ENCODE measurements at places on chromosomes 5 and 9. TPM values are rescaled to one million over a fixed set of nuclear protein-coding genes. Genes with fewer than 3 reads are reported as not detected.

- DNase-seq: no peak
Observed at GRCh38 chr9:133676450-133676849, 40.3 kb downstream of the DBH start.

DNA sequence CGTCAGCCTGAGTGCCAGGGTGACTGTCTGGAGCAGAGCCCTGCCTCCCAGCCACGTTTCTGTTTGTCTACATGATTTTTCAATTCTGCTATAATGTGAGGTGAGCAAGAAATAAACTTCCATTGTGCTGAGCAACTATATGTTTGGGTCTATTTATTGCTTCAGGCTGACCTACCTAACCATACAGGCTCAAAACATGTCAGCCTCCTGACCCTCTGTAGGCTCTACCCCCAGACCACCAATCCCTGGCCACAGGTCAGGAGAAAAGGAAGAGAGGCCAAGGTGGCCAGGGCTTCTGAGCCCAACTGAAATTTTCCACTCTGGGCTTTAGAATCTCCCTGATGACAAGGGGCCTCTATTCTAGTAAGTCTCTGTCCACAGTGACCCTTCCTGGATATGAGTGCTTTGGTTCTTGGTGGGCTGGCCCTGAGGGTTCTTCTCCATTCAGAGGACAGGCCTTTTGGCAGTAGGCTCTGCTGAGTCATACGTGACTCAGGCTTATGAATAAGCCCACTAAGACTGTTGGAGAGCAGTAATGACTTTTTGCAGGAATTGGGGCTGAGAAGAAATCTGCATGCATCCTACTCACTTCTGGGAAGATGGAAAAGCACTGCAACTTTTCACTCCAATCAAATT is 117.2 kb upstream of the TBCA start:
- peak; percentile 54 for DNase-seq

DNA sequence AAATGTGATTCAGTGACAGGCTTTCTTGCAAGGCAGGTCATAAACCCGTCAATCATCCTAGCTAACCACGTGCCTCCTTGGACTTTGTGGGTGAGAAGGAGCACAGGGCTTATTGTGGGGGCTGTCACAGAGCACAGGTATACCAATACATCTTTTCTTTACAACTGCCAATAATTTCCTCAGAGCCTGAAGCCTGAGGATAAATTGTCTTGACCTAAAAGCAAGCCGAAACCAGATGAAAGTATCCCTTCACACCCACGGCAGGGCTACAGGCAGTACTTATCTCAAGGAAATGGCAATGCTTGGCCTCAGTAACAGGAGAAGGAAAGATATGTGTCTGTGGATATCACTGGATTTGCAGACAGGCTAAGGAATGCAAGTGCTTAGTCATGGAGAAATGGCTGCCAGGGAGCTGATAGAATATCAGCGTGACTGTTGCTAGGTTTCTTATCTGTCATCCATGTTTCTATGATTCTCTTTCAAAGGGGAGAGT is 90.3 kb upstream of the ZNF366 start:
- no peak for DNase-seq

DNA sequence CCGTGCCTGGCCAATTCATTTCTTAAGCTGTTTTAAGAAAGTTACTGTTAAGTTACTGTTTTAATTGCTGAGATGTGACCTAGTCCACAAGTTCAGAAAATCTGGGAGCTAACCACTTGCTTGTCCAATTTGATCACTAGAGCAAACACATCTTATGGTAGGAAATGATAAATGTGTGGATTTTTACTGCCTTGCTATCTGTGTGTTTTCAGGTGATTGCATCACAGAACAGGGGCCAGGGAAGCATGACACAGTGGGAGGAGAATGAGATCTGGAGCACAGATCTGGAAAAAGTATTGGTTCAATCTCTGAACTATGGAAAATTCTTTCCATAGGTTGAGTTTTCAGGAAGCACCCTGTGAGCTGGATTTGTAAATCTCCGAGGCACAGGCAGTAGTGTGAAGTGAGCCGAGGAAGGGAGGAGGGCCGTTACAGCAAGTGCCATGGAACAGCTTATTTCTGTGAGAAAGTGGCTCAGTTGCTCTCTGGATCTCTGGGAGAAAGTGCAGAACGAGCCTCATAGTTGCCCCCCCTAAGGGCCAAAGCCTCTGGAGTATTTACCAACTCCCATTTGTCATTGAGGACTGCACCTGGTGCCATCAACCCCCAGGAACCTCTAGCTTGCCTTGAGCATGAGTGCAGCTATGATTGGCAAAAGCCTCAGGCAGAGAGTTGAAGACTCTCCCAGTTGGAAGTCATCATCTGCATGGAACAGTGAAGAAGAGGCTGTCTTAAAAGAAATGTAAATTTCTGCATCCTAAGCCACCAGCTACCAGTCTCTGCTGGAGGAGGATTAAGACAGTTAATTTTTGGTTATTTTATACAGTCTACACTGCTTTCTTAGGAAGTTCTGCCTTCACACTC is 161.8 kb upstream of the CLINT1 start:
- DNase-seq: no peak

GRCh38 chr9:79610791-79611614 is 39.2 kb downstream of the TLE4 start:
- DNase-seq: peak; percentile 95

DNA sequence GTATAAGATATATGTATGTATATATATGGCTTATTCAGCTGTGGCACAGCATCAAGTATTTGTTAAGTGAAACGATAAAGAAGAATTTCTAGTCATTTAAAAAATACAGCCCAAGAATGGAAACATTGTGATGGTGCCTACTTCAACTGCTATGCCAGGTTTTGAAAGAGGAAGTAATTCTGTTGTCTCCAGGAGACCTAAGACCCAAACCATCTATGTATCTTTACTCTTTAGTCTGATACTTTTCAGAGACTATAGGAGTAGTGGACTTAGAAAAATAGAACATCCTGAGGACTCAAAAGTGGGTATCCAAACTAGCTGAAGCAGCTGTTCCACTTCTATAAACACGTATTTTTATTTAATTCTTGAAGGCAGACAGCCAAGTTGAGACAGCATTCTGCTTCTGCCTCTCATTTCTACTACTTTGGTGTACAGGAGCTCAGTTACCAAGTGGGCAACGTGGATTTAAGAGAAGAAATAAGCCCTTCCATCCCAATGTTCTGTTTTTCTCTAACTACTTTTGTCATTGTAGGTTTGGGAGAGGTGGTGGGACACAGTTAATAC is 110.7 kb downstream of the RPS23 start:
- no peak for DNase-seq

DNA sequence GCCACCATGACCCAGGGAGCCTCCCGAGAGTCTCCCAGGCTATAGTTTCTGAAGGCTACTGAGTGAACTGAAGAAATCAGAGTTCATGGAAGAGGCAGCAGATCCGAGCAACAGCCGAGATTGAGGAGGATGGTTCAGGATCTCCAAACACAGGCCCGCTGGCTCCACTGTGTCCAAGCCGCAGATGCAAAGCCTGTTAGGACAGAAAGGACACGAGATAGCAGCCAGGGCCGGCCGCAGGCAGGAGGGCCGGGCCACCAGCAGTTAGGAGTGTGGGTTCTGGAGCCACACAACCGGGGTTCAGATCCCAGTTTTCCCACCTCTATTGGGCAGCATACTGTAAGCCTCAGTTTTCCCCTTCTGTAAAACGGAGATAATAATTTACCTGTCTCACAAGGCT is 27.7 kb downstream of the NEK6 start:
- no peak for DNase-seq

DNA sequence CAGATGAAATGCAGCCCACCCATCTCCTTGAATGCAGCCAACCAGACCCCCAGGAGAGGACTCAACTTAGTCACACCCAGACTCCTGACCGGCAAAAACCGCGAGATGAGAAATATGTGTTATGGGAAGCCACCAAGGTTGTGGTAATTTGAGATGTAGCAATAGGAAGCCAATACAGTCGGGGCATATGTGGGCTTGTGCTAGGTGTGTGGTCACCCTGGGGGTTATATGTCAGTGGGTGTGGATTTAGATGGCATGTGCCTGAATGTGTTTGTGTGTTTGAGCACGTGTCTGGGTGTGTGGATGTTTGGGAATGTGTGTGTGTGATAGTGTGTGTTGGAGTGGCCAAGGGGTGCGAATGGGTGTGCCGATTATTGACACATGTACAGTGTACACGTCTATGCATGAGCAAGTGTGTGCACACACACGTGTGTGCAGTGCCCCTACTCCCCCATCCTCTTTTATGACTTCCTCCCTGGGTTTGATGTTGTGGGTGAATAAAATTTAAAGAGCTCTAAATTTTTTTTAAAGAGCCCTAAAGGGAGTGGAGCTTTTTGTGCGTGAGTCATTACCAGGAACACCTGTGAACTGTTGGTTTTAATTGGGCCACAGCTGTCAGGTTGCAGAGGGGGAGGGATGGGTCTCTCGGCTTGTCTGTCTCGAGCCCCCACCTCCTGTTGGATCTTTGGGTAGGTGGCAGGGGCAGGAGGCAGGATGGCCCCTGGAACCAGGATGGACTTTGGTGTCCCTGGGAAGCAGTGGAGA is 86.8 kb downstream of the LHX2 start:
- no peak for DNase-seq

- no peak for DNase-seq
Observed at GRCh38 chr9:14907360-14907685, 2.9 kb downstream of the FREM1 start.

DNA sequence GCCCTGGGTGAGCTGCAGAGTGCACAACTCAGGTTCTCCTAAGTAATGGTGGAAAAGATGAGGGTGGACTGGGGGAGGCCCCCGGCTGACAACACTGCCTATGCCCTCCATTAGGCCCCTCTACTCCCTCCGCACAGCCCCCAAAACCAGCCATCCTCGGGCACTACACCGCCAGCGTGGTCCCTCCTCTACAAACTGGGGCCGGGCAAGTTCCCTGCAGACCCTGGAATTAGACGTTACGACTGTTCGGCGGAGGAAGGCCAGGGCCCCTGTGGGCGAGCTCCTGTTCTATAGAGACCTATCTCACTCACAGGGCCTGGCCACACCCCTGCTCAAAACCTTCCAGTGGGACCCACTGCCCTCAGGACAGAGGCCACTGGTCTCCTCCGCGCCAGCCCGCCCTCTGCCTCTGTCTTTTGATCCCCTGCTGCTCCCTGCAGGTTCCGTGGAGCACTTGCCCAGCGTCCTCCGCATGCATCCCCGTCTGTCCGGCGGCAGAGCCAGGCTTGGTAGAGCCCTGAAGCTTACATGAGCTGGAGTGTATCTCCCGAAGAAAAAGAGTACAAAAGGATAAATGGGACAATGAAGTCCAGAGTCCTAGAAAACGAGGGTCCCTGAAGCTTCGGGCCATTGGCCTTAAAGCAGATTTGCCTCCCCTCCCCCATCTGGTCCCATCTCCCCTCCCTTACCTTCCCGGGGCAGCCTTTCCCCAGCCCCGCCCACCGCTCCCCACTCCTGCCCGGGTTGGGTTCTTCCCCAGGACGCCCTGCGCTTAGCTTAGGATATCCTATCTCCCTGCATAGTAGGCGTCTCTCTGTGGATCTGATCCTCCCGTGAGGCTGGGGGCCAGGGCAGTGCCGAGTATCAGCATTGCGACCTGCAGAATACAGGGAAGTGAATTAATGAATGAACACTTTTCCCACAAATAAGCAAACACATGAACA is 71.3 kb downstream of the HRH2 start:
- DNase-seq: no peak

- no peak for DNase-seq
Observed at GRCh38 chr9:91214086-91214485, 147.6 kb downstream of the AUH start.

GRCh38 chr5:27479859-27480258 is 441.5 kb upstream of the CDH9 start:
- no peak for DNase-seq

- DNase-seq: no peak
Observed at GRCh38 chr9:70402213-70402612, 12.2 kb downstream of the KLF9 start.

DNA sequence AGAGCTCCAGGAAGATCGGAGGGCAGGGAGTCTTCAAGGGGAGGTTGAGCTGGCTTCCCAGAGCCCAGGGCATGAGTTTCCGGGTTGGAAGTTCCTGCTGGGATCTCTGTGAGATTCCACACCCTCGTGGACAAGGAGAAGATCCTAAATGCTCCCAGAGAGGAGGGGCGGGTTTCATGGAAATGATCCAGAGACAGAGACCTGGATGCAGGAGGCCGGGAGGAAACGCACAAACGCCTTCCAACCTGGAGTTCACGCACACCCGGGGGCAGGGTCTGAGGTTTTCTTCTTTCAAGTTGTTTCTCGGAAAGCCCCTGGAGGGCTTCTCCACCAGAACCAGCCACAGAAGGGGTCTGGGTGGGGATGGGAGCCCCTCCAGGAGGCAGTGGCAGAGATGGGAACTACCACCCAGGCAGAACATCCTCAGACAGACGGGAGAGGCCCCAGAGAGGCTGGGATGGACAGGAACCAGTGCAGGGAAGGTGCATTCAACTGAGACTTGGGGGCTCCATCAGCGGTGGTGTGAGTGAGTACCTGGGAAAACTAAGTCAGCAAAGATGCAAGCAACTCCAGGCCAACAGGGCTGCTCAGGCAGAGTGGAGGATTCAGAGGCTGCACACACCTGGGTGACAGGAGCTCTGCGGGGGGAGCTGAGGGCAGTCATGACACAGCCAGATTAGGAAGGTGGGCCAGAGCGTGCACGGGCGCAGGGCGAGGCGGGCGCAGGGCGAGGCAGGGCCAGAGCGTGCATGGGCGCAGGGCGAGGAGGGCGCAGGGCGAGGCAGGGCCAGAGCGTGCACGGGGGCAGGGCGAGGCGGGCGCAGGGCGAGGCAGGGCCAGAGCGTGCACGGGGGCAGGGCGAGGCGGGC is 52.1 kb upstream of the EXOC3 start:
- DNase-seq: no peak

DNA sequence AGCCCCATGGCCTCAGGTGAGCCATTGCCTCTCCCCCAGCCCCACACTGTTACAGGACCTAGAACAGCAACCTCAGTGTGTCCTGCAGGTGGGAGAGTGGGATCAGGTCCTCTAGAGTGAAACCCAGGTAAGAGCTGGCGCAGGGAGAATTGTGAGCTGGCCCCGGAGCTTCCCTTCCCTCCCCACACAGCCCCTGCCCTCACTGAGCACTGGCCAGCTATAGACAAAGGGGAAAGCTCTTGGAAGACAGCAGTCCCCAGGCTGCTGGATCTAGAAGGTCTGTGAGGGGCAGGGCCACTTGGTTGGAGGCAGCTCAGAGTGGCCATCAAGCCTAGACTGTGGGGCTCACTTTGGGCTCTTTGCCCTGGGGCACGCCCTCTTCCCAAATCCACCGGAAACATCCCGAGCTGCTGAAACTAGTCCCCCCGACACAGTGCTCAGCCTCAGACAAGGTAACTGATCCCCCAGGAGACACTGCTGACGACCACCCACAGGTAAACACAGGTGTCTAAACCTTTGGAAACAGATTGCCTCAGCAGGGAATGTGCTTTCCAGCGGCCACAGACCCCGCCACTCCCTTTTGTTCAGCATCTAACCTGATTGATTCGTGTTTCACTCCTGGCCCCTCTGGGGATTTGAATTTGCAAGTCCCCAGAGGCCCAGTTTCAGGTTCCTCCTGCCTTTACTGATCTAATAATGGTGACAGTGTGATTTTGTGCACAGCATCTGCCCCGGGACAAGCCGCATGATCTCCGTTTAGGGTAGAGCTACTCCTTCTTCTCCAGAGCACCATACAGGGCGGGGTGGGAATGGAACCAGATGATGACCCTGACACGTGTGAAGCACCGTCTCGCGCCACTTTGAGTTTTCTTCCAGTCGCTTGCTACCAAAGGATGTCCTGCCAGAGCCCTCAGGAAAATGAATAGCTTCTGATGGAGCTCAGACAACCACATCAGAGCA is 42.2 kb upstream of the ADAMTS2 start:
- no peak for DNase-seq

Gene ACSL6
- not detected for polyA plus RNA-seq

Gene CDH12
- not detected for polyA plus RNA-seq

Gene PDE6A
- 0.01 TPM for polyA plus RNA-seq

Gene TMEM232
- 0.59 TPM for polyA plus RNA-seq

Gene LYRM7
- 0.61 TPM for polyA plus RNA-seq

Gene CCDC192
- polyA plus RNA-seq: not detected

Gene MINAR2
- not detected for polyA plus RNA-seq

Gene SPAAR
- not detected for polyA plus RNA-seq

Gene CARD19
- 506 TPM for polyA plus RNA-seq
